ENCODE measurements at places on chromosomes 5 and 9.

DNA sequence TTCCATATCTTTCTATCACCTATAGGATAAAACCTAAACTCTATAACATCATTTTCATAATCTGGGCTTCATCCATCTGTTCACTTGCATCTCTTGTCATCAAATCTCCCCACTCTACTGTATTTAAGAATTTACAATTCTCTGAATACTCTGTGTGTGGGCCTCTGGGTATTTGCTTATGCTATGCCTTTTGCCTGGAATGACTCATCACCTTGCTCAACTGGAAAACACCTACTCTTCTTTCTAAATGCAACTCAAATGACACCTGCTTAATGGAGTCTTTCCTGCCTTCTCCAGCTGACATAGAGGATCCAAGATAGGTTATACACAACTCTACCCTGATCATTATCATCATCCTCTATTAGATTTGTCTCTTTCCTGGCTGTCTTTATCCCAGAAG, 421.7 kb downstream of the SPATA31D1 start:
- no peak for DNase-seq

DNA sequence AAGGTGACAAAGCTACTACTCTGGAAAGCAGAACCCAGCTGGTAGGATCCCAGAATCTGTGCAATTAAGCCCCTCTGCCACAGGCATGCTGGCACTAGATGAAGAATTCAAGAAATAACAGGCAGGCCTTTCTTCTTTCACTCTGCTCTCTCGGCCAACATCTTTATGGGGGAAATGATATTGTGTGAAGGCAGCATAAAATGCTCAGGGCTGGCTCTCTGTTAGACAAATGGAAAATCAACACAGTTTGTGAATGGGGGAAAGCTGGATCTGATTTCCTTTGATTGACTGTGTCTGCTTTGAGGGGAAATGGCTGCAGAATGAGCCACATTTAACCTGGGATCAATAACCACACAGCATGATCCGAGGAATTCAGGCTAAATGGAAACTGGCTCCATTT, 29.1 kb upstream of the AKNA start:
- DNase-seq, result no peak

GRCh38 chr9:126151686-126152134, 174.9 kb upstream of the MVB12B start:
- no peak for DNase-seq

DNA sequence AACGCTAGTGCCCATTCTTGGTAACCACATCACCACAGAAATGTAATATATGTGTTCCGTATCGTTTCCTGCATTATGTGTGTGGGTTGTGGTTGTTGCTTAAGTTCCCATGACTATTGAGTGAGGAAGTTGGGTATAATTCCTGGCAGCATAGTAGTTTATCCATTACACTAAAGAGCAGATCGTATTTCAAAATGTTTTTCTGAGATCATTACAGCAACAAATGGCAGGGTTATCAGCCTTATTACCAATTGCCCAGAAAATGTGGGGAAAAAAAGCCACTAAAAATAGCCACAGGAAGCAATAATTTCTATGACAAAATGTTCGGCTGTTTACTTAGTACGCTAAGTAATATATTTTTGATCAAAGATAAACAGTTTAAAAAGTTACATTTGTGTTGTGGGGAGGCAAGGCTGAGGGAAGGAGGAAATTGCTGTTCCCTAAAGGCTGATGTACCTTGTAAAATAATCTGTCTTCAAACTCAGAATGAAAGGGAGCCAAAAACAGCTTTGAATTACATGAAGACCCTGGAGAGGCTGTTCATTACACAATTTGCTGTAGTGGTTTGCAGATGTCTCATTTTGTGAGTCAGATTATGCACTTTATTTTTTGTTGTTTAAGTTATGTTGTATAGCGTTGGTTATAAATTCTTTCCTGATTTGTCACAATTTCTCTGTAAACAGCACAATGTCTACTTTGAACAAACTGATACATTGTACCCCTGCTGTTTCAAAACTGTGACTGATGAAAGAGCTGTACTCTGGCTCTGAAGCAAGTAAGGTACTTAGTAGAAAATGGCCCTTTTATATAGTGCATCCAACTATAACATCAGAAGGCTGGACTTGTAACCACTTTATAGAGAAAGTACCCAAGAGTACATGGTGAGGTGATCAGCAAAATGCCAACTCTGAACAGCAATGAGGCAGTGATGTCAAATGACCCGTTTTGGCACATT, 1028.5 kb downstream of the NR2F1-AS1 start:
- DNase-seq, result no peak

- DNase-seq, result no peak
These were observed 64.5 kb downstream of the RCL1 start for GRCh38 chr9:4857163-4857810.

All from endothelial cell (in vitro differentiated cells).